ENCODE measurements at places on chromosomes 16 and 17.
A peak's percentile ranks its signal among the peaks of the same experiment; 100 is the strongest.

GRCh38 chr16:86757704-86758040, 179.3 kb downstream of the FOXL1 start:
- DNase-seq: no peak

DNA sequence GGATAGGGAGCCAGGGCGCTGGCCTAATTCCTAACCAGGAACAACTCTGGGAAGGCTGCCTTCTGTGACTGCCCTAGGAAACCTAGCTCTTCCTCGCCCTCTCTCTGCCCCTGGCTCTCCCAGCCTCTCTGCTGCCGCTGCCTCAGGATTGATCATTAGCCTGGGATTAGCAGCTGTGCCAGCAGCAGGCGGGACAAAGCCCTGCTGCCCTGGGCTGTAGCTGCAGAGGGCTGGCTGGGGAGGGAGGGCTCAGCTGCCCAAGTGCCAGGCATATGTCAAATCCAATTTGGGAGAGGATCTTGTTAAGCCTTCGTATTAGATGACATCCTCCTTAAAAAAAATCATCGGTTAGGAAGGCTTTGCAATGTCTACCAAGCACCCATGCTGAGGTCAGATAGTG, 144.8 kb upstream of the CCL2 start:
- no peak for DNase-seq

GRCh38 chr16:3192476-3193019, 4.5 kb downstream of the OR1F1 start:
- DNase-seq: no peak

- no peak for DNase-seq
Observed at GRCh38 chr17:72033334-72033733, 87.5 kb upstream of the SOX9 start.

- DNase-seq: no peak
Observed at GRCh38 chr17:75459246-75459589, 2.8 kb downstream of the TMEM94 start.

DNA sequence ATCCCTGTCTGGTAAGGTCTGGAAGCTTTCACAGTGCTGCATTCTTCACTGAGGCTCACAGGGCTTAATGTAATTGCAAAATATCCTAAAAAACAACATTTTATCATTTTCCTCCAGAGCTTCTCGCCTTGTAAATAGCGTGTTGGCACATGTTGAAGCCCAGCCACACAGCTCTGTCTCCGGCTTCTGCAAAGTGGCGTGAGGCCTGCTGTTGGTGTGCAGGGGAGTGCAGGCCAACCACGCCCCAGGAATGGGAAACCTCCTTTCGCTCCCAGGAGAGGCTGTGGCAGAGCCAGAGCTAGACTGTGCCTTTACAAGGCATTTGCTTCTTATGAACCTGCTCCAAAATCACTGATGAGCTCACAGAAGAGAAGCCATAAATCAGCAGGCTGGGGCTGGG, 248.2 kb upstream of the MAF start:
- DNase-seq: no peak

DNA sequence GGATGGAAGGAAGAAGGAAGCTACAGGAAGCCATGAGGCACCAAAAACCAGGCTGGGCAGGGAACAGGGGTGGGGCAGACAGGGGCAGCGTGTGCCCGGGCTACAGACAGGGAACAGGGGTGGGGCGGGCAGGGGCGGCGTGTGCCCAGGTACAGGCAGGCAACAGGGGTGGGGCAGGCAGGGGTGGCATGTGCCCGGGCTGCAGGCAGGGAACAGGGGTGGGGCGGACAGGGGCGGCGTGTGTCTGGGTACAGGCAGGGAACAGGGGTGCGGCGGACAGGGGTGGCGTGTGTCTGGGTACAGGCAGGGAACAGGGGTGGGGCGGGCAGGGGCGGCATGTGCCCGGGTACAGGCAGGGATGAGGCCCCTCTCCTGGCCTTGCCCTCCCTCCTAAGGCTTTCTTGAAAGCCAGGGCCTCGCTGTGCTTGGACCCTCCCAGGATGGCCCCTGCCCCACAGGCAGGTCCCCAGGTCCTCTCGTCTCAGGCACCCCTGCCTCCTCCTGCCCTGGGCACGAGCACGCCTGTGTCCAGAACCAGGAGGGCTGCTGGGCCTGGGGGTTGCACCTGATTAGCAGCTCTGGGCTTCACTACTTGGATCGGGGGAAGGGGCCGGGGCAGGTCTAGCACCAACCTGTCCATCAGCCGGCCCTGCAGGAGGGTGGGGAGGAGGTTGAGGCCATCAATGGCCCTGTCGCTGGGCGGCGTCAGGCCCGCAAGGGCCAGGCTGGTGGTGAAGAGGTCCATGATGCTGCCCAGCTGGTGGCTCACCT, 14.5 kb upstream of the APRT start:
- DNase-seq: no peak

DNA sequence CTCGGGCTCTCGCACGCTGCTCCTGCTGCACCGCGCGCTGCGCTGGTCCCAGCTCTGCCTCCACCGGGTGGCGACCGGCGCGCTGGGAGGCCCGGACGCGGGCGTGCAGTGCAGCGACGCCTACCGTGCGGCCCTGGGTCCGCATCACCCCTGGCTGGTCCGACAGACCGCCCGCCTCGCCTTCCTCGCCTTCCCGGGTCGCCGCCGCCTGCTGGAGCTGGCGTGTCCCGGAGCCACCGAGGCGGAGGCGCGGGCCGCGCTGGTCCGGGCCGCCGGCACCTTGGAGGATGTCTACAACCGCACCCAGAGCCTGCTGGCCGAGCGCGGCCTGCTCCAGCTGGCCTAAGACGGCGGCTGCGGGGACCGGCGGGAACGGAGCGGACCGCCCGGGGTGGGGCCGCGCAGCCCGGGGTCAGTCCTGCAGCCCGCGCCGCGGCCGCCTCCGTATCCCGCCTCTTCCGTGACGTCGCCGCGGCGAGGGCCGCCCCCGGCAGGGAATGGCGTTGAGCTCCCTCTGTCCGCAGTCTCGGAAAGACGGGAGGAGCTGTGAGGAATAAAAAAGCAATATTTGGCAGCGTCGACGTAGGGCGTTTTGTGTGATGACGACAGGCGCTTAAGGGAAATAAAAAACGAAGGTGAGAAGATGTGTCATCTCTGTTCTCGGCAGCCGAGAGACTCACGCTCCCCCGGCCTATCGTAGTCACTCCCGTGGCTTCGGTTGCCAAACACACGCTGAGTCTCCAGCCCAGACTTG, 1.4 kb downstream of the GLTPD2 start:
- DNase-seq: peak; percentile 61

DNA sequence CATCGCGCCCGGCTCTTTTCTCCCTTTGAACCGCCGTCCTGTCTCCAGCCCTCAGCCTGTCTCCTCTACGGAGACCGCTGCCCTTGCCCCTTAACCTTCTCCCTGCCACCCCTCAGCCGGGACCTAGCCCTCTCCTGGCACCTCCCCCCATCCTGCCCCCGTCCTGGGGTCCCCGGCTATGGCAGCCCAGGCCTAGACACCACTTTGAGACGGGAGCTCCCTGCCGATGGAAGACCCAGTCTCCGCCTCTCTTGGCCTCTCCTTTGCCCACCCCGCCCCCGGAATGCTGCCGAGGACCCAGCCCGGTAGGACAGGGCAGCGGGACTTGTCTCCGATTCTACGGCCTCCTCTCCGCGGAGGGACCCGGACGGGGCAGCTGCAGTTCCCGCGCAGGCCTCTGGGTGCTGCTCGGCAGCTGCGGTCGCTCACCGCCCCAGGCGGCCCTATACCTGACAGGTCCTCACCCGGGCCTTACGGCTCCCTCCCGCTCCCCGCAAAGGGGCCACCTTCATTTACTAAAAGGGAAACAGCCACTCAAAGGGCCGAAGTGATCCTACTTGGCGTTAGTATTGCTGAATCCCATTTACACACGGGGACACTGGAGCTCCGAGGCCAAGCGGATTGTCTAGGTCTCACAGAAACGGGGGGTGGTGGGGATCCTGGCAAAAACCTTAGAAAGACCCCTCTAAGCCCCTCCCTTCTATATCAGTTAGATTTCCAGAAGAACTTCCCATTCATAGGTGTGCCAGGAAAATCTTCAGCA, 32.6 kb upstream of the TAC4 start:
- DNase-seq: peak; percentile 36

GRCh38 chr16:65323655-65324237, 201.9 kb upstream of the CDH11 start:
- no peak for DNase-seq

- no peak for DNase-seq
Observed at GRCh38 chr16:10552998-10553491, 27.4 kb downstream of the EMP2 start.

DNA sequence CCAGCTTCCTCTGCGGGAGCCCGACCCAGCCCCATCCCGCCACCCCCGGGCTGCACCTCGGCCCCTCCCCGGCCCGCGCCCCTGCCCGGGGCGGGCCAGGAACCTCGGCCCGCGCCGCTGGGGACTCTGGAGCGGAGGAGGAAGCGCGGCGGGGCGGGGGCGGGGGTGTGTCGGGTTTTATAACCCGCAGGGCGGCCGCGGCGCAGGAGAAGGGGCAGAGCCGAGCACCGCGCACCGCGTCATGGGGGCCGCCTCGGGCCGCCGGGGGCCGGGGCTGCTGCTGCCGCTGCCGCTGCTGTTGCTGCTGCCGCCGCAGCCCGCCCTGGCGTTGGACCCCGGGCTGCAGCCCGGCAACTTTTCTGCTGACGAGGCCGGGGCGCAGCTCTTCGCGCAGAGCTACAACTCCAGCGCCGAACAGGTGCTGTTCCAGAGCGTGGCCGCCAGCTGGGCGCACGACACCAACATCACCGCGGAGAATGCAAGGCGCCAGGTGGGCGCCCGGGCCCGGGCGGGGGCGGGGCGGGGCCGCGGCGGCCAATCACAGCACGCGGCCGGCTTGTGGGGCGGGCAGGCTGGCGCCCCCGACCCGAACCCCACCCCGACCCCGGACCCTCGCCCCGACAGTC, at the start of gene ACE:
Gene ACE, plus strand, starts transcription at position 208 of the 626 bp plus-strand sequence. Its CDS starts 34 bp downstream, at position 242.
- DNase-seq: peak; percentile 25

GRCh38 chr17:67289181-67289876, 44.3 kb upstream of the HELZ start:
- DNase-seq: no peak

DNA sequence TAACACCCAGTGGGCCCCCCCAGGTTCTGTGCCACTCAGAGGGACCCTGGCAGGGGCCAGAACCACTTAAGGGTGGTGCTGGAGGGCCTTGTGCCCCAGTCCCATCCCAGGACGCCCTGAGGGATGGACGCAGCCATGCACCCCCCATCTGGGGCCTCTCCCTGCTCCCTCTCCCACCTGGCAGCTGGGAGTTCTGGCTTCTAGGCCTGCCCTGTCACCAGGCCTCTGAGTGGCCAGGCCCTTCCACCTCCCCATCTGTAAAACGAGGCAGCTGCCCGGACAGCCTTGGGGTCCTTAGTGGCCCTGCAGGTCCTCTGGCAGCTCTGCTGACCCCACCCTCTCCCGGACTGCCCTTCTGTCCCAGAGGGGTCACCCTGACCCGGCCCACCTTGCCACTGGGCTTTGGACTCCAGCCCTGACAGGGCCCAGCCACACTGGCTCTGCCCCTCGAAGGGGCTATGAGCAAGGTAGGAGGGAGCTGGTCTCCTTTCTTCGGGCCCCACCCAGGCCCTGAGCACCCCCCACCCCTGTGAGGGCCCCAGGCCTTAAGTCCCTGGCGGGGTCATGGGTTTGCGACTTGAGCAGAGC, 12.3 kb downstream of the PAM16 start:
- no peak for DNase-seq

DNA sequence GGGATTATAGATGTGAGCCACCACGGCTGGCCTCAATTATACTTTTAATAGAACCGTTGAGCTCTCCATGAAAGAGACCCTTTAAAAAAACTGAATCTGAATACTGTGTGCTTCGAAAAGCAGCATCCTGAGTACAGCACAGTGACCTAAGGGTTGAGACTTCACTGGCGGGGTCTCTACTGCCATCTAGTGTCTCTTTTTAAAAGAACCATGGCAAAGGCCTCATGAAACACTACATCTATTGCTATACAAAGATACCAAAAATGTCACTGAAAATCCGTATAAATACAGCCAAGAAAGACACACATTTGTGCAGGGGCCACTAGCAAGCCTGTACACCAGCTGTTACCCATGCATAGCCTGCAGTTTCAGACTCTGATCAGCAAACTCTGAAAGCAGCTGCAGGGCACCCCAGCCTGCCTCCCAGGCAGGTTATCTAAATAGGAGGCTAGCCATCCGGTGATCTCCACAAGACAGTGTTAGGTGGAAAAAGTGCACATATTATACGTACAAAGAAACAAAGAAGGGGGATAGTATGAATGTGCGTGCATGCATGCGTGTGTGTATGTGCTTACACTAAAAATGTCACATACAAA, 35.3 kb downstream of the NPLOC4 start:
- no peak for DNase-seq

DNA sequence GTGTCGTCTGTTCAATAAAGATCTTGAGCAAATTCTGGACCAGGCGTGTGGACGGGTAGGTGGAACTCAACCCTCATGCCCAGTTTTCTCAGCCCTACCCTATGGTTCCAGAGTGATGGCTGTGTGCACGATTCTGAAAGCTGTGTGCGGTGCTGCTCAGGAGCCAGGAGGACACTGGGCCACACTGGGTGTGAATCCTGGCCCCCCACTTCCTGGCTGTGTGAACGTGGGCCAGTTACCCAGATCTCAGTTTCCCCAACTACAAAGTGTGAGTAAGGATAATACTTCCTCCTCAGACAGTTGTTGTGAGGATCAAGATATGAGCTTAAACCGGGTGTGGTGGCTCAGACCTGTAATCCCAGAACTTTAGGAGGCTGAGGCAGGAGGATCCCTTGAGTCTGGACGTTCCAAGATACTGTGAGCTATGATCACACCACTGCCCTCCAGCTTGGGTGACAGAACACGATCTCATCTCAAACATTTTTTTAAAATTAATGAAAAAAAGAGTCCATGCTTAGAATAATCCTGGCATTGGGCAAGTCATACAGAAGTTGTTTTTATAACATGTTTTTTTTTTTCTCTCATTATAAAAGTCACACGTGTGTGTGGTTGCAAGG, 14.7 kb upstream of the MPRIP start:
- DNase-seq: no peak
